Thoracic aorta (tissue), 2 donors: ENCODE measurements at places on chromosomes 1 and 21. TPM values are rescaled to one million over a fixed set of nuclear protein-coding genes. Genes with fewer than 3 reads are reported as not detected.

DNA sequence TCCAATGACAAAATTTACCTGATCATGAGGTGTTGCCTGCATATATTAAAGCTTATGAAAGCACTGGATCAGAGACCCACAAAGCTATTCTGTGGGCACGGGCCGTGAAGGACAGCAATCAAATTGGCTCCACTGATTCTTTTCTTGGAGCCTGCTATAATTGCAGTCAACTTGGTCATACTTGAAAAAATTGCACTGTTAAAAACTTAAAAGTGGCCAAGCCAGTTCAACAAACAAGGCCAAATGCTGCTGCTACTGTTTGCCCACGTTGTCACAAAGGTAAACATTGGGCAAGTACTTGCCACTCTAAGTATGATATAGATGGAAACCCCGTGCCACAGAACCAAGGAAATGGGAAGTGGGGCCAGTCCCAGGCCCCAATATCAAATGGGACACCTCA lies 37.8 kb downstream of the CYP4A11 start:
- DNase-seq = no peak

GRCh38 chr1:36872126-36872754 lies 162.1 kb downstream of the GRIK3 start:
- DNase-seq = no peak

DNA sequence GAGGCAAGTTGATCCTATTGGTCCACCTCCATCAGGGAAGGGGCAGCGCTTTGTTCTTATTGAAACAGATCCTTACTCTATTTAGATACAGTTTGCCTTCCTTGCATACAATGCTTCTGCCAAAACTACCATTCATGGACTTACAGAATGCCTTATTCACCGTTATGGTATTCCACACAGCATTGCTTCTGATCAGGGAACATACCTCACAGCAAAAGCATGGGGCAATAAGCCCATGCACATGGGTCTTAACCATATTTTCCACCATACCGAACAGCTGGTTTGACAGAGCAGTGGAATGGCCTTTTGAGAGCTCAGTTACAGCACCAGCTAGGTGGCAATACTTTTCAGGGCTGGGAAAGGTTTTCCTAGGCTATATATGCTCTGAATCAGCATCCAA lies 544.8 kb upstream of the ADGRL4 start:
- DNase-seq = no peak

DNA sequence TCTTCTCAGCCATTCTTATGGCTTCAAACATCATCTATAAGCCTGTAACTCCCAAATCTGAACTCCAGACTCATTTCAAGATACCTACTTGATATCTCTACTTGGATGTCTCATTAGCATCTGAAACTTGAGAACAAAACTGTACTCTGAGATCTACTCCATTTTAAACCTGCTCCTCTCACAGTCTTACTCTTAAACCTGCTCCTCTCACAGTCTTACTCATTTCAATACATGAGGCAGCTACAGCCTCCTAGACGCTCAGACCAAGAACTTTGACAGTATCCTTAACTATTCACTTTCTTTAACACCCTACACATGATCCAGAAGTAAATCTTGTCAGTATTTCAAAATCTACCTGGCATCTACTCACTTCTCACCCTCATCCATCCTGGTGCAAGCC lies 54.3 kb downstream of the NBPF6 start:
- no peak for DNase-seq

- no peak for DNase-seq
Observed at GRCh38 chr1:11535316-11535715, 56.4 kb downstream of the DISP3 start.

- DNase-seq = no peak
Observed at GRCh38 chr1:101260556-101261350, 23.9 kb downstream of the S1PR1 start.

DNA sequence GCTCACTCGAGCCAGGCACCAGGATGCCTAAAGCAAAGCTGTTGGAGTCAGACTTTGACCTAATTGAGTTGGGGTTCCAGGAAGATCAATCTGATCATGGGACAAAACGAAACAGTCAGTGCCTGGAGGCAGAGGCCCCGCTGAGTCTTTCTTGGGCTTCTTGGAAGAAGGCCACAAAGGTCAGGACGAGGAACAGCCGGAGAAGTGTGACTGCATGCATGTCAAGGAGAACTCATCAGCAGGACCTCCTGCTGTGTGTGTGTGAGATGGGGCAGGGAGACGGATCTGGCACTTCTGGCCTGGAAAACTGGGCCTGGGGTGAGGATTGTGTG lies 190.8 kb downstream of the CAMTA1 start:
- DNase-seq = no peak

GRCh38 chr21:20875742-20876141 lies 122.5 kb upstream of the NCAM2 start:
- no peak for DNase-seq

- no peak for DNase-seq
Observed at GRCh38 chr1:38207906-38208305, 161.3 kb upstream of the POU3F1 start.

GRCh38 chr1:58702261-58703141 lies 2.6 kb upstream of the MYSM1 start:
- no peak for DNase-seq

- DNase-seq = no peak
Observed at GRCh38 chr1:32431736-32432400, 33.0 kb upstream of the ZBTB8B start.

- no peak for DNase-seq
Observed at GRCh38 chr1:175133673-175134435, 58.7 kb downstream of the KIAA0040 start.

GRCh38 chr1:153058826-153059784 lies 1.8 kb upstream of the SPRR2A start:
- DNase-seq = no peak

DNA sequence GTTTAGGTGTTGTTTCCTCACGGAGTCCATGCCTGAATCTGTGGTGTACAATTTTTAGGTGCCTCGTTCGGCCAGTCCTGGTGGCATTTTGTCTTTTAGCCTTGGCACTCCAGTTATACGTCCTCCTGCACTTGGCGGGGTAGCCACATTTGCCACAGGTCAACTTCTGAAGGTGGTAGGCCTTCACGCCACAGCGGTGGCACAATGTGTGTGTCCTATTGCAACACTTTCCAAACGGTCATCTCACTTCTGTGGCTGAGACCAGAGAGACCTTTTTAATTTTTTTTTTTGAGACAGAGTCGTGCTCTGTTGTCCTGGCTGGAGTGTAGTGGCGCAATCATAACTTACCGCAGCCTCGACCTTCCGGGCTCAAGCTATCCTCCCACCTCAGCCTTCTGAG lies 49.1 kb downstream of the CAMTA1 start:
- DNase-seq = no peak

DNA sequence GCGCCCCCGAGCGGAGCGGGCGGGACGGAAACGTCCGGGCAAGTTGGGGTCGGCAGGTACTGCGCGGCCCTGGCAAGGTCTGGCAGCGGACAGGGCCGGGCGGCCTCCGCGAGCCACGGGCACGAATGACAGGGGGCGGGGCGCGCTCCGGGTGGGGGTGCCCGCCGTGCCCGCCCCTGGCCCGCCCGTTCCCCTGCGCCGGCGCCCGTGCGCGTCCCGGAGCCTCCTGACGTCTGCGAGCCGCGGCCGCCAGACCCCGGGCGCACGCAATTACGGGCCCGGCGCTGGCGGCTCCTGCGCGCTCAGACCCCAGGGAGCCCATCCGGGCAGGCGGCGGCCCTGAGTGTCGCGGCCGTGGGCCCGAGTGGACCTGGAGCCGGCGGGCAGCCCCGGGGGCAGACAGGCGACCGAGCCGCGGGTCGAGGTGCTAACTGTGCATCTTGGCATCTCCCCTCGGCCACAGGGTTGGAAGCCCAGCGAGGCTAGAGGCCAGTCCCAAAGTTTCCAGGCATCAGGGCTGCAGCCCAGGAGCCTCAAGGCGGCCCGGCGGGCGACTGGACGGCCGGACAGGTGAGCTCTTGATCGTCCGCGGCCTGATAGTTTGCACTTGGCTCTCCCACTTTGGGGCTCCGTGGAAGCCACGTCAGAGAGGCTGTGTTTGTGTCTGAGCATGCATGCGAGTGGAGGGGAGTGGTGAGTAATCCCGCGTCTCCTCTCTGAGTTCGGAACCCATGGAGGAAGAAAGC lies 918 bp downstream of the MIB2 start:
- DNase-seq = no peak

DNA sequence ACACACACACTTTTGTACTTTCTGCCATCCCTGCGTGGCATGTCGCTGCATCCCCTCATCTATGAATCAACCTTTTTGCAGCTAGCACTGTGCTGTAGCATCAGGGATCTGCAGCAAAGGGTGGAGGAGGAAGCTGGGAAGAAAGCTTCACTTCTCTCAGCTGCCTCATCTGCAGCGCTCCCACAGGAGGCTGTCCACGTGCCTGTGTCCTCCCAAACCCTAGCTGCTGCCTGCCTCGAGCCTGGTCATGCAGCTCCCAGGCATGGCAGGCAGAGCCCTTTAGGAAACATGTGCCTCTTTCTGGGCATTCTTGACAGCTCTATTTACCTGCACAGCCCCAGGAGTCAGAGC lies 262.1 kb upstream of the SGIP1 start:
- no peak for DNase-seq

DNA sequence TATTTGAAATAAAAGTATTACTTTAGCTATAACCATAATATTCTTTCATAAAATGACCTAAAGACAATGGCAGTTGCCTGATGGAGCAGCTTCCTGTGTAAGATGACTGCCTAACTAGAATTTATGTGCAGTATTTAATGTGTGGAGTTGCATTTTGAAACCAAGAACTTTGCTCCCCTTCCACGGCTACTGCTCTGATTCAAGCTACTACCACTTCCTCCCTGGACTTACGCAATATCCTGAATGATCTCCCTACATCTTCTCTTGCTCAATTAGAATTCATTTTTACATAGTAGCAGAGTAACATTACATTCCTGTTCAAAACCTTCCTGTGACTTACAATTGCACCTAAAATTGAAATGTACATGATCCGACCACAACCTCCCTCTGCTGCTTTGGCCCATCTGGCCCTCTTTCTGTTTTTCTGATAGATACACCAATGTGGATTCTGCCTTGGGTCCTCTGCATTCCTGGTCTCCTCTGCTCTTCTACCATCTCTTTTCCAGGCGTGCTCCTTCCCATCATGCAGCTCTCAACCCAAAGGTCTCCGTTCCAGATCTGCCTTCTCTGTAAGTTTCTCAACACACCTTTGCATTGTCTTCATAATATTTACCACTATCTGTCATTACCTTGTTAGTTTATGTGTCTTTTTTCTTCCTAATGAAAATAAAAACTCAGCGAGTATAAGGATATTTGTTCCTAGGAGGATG lies 47.4 kb upstream of the USP25 start:
- no peak for DNase-seq

DNA sequence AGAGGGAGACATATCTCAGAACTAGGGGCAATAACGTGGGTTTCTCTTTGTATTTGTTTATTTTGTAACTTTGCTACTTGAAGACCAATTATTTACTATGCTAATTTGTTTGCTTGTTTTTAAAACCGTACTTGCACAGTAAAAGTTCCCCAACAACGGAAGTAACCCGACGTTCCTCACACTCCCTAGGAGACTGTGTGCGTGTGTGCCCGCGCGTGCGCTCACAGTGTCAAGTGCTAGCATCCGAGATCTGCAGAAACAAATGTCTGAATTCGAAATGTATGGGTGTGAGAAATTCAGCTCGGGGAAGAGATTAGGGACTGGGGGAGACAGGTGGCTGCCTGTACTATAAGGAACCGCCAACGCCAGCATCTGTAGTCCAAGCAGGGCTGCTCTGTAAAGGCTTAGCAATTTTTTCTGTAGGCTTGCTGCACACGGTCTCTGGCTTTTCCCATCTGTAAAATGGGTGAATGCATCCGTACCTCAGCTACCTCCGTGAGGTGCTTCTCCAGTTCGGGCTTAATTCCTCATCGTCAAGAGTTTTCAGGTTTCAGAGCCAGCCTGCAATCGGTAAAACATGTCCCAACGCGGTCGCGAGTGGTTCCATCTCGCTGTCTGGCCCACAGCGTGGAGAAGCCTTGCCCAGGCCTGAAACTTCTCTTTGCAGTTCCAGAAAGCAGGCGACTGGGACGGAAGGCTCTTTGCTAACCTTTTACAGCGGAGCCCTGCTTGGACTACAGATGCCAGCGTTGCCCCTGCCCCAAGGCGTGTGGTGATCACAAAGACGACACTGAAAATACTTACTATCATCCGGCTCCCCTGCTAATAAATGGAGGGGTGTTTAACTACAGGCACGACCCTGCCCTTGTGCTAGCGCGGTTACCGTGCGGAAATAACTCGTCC lies 1.3 kb upstream of the OLIG2 start:
- DNase-seq = no peak

DNA sequence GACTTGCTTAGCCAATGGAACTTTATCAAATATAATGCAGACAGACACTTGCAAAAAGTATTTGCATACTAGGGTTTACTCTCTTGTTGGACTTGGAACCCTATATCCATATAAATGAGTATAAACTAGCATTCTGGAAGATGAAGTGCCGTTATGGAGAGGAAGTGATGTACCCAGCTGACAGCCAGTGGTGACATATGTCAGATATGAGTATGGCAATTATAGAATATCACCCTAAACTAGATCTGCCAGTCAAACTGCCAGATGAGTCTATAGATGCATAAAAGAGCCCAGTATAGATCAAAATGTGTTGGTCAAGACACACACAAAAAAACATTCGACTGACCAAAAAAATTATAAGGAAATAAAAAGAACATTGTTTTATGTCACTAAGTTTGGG lies 739.3 kb downstream of the PLA2G4A start:
- no peak for DNase-seq

DNA sequence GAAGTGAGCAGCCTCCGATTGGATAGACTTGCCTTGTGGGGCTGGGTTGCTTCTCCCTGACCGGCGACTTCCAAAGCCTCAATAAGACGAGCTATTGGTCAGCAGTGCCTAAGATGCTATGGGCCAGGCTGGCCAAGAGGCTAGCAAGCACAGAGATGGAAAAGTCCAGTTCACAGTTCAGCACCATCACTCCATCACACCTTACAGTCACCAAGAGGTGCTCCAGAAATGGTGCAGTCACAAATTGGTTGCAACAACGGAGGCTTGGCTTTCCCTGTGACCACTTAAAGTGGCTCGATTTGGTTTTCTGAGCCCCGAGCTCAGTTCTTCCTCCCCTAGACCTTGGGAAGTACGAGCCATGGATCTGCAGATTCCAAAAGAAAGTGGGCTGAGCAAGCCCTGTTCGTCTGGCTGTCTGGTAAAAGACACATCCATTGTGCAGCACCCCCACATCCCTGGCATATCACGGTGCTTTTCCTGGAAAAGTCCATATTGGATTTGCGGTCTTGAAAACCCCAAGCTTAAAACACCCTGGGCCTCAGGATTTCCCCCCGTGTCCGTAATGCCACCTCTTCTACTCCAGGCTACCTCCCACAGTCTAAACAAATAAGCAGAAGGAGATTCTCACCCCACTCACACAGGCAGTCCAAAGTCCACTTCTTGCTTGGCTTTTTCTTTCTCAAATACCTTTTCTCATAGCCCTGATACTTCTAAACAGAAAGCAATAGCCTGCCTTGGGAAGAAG lies 1.3 kb downstream of the SLAMF1 start:
- DNase-seq = no peak

- DNase-seq = no peak
Observed at GRCh38 chr1:190147616-190148015, 330.0 kb downstream of the BRINP3 start.

The VWA5B1 gene
- total RNA-seq = not detected

The MX2 gene
- 22.4 TPM for total RNA-seq

The ASTN1 gene
- total RNA-seq = 0.41 TPM

The PDE9A gene
- total RNA-seq = 4.2 TPM

The ZNF648 gene
- not detected for total RNA-seq

The LYPD8 gene
- not detected for total RNA-seq

The TMEM54 gene
- 56.6 TPM for total RNA-seq

The SH3BGR gene
- total RNA-seq = 24.9 TPM

The HMGCS2 gene
- 1.8 TPM for total RNA-seq

The TNFRSF1B gene
- total RNA-seq = 58.7 TPM

The C1orf216 gene
- 23.4 TPM for total RNA-seq

The PIGK gene
- 21.7 TPM for total RNA-seq

The NMNAT2 gene
- total RNA-seq = 0.68 TPM

The STUM gene
- total RNA-seq = 1.6 TPM
